ENCODE measurements at places on chromosomes 1 and 21.

- no peak for DNase-seq
These were observed 2.3 kb upstream of the CLSTN1 start for GRCh38 chr1:9826087-9826486.

DNA sequence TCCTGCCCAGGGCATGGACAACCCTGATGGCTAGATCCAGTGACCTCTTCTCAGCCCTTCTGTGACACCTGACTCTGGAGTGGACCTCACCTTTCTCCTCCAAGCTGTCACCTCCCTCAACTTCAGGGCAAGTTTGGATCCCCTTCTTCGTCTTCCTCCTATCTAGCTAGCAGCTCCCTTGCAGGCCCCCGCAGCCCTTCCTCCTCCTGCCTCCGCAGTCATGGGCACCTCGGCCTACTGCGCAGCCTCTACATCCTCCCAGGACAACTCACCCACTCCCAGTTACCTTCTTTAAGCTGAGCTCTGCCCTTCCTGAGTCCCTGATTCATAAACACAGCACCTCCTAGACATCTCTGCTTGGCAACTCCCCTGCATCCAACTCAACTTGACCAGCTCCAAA, 61.3 kb upstream of the ID3 start:
- DNase-seq, result no peak

- no peak for DNase-seq
These were observed 17.7 kb upstream of the PTPRC start for GRCh38 chr1:198620951-198621824.

DNA sequence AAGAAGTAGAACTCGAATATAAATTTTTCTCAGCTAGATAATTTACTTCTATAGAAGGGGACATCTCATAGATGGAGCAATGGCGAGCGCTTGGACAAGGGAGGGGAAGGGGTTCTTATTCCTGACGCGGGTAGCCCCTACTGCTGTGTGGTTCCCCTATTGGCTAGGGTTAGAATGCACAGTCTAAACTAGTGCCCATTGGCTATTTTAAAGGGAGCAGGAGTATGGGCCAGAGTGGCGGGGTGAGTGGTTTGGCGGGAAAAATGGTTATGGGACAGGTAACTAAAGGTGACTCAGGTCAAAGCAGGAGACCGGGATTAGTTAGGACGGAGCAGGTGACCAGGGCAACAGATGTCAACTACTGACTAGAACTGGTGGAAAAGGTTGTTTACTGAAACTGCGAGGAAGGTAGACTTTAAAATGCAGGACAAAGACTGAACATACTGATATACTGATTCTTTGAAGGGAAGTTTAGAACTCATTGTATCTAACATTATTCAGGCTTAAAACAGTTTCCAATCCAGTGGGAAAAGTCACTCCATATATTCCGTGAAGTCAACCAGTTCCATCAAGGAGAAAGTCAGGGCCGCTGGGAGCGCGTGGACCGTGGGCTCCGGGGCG, 940 bp upstream of the ATAD3A start:
- no peak for DNase-seq

GRCh38 chr1:162151900-162152829, 82.7 kb downstream of the NOS1AP start:
- no peak for DNase-seq

- no peak for DNase-seq
These were observed 7.7 kb upstream of the DMBX1 start for GRCh38 chr1:46481961-46482360.

DNA sequence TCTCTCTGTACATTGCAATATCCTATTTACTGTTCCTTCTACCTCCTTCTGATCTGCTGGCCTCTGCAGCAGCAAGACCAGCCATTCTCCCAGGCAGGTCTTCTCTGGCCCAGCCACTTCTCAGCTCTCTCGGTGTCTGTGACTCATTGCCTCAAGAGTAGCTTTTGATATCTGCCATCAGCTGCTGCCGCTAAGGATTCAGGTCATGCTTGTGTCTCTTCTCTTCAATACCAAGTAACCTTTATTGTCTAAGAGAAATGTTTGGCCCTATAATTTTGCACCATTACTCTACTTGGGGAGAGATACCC, 101.8 kb downstream of the TMEM53 start:
- no peak for DNase-seq

DNA sequence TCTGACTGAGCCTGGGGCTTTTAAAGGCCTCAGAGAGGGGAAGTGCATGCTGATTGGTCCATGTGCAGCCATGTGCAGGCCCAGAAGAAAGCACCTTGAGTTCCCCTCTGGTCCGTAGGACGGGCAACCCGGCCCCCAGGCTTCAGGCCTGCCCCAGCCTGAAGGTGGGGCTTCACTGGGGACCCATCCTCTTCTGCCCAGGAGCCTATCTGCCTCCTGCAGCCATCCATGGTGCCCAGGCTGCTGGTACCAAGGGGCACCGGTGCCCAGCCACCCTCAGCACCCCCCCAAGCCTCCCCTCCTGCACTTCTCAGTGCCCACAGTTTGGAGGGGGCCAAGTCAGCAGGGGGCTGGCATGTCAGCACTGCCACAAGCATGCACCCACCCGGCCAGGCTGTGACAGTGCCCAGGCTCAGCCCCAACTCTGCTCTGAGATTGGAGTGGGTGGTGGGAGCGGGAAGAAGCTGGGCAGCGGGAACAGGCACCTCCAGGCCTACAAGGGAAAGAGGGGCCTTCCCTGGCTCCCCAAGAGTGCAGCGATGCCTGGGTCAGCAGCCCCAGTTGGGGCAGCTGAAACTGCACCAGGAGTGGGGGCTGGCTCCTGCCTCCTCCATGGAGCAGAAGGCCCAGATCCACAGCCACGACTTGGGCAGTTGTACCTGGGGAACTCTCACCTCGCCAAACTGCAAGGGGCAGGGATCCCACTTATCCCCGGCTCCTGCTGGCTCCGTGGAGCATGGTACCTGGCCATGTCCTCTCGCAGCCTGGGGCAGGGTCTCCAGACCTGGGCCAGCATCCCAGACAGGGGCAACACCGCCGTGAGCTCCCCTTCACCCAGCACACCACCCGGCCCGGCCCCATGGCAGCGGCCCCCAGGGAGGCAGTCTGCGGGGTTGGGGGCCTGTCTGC, 11.7 kb downstream of the COL6A2 start:
- no peak for DNase-seq

DNA sequence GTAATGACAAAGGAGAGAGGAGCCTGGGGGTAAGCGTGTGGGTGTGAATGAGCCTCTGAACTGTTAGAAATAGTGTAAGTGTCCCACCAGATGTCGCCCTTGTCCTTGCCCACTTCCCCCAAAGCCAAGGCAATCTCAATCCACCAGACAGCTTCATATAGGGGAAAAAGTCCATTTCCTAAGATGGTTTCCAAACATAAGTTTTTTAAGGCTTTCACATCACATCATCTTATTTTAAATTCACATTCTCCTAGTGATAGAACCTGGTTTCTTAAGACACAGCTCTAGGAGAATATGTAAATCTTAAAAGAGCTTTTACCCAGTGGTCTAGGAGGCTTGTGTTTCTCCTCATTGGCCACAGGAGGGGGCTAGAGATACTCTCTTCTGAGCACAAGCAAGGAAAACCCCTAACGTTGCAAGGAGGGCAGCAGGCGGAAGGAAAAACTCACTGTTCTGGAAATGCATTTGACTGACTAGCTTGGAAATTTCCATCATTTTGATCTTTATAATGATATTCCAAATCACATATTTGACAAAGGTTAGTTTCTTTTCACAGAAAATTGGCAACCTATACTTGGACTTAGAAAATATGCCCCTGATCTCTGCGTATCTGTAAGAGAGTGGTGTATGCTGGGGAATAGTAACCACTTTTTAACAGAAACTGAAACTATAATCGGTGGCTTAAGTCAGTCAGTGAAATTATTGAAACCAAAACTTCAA, 51.9 kb upstream of the LPAR3 start:
- peak; percentile 89 for DNase-seq

DNA sequence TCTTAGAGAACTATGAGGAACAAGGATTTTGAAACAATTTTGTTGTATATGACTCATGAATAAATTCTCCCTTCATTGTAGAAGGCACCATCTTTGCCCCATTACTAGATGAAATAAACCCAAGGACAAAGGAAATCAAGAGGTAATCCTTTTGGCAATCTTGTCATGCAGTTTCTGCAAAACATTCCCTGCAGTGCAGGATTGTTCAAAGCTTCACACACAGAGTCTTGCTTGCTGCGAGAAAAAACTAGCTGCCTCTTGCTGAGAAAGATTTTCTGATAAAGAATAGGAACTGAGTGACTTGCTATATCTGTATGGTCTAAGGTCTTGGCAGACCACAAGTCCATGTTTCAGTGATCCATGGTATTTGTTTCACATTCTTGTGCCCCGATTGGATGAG, 657.4 kb upstream of the ADGRL4 start:
- no peak for DNase-seq

- no peak for DNase-seq
These were observed 3.5 kb downstream of the LRP8 start for GRCh38 chr1:53324321-53324720.

DNA sequence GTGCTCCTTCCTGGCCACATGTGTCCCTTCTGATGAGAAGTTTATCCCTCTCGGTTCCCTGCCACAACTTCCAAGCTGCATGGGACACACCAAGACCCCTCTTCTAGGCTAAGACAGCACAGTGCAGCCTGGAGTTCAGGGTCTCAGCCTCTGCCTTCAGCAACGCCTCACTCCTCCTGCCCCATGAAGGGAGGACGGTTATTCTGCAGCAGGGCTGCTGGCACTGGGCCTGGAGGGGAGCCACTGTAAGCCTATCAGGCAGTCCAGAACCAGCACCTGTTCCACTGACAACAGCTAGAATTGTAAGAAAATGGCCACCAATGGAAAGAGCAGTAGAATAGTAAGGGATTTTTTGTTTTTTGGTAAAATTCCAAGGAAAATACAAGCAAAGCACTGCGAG, 72.3 kb downstream of the GALNT2 start:
- DNase-seq, result no peak

- no peak for DNase-seq
These were observed 760 bp upstream of the GJC2 start for GRCh38 chr1:228148935-228149405.

GRCh38 chr1:41622859-41623732, 138.6 kb upstream of the EDN2 start:
- no peak for DNase-seq

DNA sequence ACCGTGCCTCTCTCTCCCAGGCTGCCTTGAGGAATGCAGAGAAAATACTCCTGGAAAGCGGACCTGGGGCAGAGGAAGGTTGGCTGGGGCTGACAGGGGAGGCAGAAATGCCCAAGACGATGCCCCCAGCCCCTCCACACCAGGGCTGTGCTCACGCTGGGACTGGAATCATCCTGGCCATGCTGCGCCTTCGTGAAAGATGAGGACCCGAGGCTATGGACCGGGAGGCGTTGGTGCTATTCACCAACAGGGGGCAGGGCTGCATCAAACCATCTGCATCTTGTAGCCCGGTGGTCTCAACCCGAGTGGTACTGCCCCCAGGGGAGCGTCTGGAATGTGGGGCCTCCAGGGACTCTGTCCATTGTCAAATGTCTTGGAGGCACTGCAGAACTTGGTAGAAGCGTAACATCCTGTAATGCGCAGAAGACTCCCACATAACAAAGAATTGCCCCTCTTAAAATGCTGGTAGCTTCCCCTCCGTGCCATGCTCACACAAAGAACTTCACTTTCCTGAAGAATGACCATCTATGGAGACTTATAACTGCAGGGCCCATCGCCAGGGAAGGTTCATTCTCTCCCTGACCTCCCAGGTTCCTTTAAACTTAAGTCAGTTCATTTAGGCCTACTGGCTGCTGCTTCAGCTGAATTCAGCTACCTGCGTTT, 251.2 kb downstream of the RRAGC start:
- no peak for DNase-seq

DNA sequence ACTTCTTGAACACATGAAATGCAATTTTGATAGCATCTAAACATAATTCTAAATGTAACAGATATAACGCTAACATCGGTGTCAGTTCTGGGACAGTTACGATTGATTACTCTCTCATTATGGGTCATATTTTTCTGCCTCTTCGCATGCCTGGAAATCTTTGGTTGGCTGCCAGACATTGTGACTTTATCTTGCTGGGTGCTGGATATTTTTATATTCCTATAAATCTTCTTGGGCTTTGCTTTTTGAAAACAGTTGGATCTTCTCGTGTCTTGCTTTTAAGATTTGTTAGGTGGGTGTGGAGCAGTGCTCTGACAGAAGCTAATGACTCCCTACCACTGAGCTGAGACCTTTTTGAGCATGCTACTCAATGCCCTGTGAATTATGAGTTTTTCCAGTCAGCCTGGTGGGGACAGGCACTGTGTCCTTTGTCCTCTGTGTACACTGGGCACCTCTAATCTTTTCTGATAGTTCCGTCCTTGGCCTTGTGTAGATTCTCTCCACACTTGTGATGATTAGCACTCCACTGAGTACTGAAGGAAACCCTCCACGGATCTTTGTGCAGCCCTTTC, 28.0 kb upstream of the EDARADD start:
- no peak for DNase-seq

DNA sequence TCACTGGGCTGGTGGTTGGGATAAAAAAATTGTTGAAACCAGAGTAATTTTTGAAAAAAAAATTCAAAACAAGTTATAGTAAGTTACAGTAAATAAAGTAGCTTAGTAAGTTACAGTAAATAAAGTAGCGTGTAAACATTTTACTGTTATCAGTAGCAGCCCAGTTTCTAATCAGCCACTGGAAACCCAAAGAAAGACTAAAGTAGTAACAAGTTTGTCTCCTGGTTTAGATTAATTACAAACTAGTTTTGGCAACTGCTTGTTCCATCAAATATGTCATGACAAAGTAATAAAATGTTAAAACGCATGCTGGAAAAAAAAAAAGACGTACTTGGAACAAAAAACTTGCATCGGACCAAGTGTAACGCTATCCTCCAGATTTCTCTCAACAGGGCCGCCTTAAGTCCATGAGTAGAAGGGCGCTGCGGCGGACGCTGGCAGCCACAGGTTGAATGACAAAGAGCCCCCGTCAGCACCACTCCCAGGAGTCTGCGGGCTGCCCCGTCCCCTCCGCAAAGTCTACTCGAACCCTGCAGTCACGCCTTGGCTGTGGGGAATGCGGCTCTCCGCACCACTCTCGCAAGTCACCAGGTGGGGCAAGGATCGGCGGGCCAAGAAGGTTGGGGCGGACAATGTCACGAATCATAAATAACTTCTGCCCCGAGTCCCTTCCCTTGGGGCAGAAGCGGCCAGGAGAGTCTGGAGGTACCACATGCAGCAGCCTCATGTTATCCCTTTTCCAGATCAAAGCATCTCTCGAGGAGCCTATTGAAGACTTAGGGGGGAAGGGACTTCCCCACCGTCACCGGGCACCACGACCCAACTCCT, 837 bp downstream of the SLC16A1 start:
- DNase-seq, result no peak

DNA sequence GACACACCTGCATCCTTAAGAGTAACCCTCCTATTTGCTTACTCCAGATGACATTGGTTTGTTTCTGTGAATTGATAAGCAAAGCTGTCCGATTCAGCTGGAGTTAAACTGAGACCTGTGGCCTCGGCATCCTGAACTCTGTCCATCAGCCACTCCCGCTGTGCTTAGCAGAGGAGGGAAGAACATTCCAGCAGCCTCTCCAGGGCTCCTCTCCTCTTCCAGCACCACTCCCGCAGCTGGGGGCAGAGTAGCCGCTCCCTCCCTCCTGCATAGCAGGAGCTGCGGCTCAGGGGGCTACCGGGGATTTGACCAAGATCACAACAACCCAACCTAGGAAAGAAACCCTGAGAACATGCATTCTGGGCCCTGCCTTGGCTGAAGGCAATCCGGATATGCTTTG, 8.8 kb downstream of the LRRC38 start:
- DNase-seq, result no peak

- DNase-seq, result no peak
These were observed 623.0 kb downstream of the KIF26B start for GRCh38 chr1:245777752-245778151.

GRCh38 chr1:100942304-100943046, 46.6 kb downstream of the SLC30A7 start:
- DNase-seq, result no peak
